ENCODE measurements at places on chromosomes 13 and 19.
A peak's percentile ranks its signal among the peaks of the same experiment; 100 is the strongest.

GRCh38 chr13:49315036-49315565 lies 67.4 kb downstream of the CDADC1 start:
- no peak for DNase-seq

- DNase-seq = peak; percentile 61
Measured at GRCh38 chr13:99289674-99290337, 17.4 kb downstream of the GPR183 start.

DNA sequence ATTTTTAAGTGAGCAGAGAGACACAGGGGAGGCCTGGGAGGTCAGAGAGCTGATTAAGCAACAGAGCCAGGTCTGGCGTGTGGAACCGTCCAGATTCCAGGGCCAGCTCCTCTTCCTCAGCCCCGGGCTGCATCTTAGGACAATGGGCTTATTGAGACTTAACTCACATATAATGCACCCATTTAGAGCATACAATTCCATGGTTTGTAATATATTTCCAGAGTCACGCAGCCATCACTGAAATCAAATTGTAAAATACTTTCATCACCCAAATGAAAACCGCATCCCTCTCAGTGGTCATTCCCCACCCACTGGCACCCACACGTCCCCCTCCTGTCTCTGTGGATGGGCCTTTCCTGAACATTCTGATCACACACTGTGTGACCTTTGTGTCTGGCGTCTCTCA lies 2.1 kb upstream of the HMG20B start:
- DNase-seq = no peak

GRCh38 chr13:106029676-106030290 lies 505.7 kb downstream of the EFNB2 start:
- no peak for DNase-seq

DNA sequence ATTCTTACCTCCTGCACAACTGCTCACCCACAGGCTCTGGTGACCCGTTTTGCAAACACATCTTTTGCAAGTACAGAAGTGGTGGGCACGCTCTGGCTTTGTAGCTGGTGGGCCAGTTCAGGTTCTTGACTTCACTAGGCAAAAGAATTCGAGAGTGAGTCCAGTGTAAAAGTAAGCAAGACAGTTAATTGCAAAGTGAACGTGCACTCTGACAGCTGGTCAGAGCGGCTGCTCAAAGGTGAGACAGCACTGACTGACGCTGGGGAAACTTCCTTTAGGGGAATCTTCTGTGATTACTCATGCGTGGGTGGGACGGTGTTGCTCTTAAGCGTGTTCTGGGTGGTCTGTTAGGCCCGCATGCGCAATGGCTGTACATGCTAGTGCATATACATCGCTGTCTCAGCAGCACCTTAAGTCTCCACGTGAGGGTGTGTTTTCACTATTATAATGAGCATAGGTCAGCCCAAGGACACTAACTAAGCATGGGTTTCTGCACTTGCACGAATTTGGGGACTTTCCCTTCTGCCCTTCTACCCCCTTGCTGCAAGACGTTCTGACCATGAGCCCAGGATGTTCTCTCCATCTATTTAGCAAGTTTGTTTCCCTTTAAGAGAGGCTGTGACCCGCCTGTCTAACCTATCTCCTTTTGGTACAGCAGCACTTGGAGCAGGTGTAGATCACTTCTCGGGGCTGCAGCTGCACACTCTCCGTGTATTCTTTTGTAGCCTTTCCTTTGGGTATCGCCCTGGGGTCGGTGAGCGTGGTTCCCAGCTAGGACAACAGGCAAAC lies 30.2 kb upstream of the CD33 start:
- DNase-seq = peak; percentile 38

DNA sequence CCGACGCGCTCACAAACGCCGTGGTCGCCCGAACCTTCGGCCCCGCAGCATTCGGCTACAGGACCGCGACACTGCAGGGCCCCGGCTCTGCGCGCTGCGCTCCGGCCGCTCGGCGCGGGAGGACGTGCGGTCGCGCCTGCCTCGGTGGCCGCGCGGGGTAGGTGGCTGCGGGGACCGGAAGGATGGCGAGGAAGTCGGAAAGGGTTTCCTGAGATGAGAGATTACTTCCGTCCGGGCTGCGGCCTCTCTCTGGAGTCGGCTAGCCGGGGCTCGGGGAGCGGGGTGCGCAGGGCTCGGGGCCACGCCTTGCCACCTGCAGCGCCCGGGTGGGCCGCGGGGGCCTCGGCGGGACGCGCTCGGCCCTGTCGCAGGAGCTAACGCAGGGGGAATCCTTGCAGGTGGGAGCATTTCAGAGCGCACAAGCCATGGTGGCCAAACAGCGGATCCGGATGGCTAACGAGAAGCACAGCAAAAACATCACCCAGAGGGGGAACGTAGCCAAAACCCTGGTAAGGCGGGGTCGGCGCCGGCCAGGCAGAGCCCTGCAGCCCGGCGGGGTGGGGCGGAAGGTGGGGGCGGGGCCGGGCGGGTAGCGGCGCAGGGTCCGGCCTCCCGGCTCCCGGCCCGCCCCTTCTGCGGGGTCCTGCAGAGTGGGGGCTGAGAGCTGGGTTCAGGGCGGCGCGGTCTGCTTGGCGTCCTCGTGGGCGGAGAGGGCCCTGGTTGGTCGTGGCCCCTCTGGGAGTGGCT lies at the start of gene SERP2:
Gene SERP2 (plus strand): TSS at position 224 of the 747 bp plus-strand sequence. CDS start 202 bp downstream, at position 426.
- no peak for DNase-seq

DNA sequence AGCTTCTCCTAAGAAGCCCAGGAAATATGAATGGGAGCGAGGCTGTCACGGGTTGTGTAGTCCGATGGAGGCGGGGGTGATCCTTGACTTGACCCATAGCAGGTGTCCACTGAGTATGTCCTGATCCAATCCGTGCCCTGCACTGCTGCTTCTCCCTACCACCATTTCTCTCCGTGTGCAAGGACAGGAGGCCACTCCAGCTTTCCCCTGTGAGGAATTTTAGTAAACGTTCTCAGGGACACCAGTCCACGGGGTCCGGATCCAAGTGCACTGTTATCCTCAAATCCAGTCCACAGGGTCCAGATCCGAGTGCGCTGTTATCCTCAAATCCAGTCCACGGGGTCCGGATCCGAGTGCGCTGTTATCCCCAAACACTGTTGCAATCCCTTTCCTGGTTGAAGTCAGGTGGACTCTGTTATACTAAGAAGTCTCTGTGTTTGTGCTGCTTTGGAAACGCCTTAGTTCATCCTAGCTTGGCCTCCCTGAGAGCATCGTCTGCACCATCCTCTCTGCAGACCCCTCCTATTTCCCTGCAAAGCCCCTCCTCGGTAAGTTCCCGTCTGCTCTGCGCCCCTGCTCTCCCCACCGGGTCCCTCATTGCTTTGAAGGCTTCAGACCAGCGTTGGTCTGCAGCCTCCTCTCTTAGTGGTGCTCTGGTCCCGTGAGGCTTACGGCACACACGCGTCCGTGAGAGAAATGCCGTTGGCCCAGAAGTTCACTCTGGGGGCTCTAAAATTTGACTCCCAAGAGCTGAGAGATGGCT lies 303.5 kb downstream of the TEX29 start:
- no peak for DNase-seq

DNA sequence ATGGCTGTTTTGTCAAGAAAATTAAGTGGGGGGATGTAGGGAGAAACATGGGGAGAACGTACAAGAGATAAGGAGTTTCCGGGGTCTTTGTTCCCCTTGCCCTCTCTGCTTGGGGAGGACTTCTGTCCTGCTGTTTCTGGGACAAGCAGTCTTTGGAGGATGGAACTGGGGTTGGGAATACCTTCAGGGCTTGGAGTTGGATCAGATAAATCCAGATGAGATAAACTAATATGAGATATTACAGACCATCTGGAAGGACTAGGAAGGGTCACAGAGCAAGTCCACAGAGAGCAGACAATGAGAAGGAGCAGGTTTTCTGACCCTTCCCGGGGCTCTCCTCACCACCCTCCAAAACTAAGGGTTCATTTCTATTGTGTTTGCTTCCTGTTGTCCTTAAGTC lies 237.5 kb downstream of the TSHZ3 start:
- no peak for DNase-seq

GRCh38 chr13:47696674-47697073 lies 304.4 kb downstream of the SUCLA2 start:
- no peak for DNase-seq

GRCh38 chr13:95298169-95298965 lies 2.9 kb downstream of the ABCC4 start:
- DNase-seq = no peak

- DNase-seq = no peak
Measured at GRCh38 chr13:88824218-88824617, 1153.0 kb downstream of the SLITRK5 start.

DNA sequence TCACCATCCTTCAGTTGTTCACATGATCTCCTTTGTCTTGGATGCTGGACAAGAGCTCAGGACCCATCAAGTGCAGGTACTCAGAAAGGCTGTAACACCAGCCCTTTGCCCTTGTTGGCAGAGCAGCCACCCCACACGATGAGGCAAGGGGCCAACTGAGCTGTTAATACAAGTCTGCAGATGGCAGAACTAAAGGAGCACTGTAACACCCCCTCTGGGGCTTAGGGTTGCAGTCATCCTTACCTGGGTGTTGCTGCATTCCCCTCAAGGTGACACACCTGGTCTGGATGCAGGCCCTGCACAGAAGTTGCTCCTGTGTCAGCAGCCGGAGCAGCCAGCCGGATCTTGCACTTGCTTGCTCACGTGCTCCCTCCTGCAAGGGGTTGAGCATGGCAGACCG lies 52.0 kb downstream of the STARD13 start:
- DNase-seq = no peak

DNA sequence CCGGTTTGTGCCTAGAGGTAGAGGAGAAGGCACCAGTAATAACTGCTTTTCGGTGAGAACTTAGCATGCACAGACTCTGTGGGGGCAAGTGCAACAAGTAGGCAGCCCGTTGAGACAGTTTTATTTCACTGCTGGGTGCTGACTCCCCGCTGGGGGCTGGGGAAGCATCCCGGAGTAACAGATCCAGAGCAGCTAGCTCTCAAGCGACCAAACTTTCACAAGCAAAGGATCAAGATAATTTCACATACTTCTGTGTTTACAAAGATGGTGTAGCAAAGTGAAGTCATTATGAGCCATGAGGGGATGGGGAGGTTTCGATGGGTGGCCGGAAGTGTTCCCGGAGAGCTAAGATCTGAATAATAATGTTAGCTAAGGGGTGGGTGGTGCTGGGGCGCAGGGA lies 2.8 kb downstream of the NACC1 start:
- DNase-seq = no peak

DNA sequence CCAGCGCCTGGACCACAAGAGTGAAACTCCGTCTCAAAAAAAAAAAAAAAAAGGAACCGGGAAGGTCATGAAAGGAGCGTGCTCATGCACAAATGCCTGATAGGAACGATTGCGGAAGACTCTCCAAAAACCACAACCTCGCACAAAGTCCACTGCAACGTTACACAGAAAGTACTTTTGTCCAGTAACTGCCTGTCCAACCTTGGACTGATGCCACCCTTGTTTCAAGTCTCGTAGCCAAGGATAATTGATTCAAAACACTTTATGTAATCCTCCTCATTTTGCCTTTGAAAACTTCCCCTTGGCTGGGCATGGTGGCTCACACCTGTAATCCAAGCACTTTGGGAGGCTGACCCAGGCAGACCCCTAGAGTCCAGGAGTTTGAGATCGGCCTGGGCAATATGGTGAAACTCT lies 13.7 kb downstream of the LGALS7 start:
- DNase-seq = peak; percentile 22

- no peak for DNase-seq
Measured at GRCh38 chr13:97933776-97934175, 19.7 kb upstream of the IPO5 start.

DNA sequence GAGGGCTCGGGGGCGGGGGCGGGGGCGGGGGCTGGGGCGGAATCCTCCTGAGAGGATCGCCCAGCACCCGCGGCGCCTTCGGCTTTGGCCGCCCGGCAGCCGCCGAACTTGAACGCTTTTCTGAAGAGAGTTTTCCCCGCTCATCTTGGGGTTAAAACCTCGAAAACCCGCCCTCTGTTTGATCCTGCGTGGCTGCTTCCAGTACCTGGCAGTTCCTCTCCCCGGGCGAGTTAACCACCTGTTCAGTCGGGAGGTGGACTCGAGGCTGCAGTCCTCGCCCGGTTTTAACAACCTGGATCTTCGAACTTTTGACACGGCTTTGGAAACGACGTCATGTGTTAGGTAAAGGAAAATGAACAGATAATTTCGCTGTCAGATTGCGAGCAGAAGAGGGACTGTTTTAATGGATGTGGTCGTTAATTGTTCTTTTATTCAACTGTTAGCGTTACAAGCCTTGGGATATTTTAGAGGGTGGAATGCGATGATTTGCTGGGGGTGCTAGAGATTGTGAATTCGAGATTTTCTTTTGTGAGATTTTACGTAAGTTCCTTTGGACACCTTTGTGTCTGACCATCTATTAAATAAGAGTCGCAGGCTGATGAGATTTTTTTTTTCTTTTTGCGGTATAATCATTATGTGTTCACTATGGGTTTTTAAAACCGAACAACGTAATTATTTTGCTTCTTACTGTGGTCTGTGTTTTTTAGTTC lies 1.0 kb downstream of the FNDC3A start:
- no peak for DNase-seq

Measured in CD4-positive, alpha-beta T cell treated with Interleukin-15 for 1 hour (primary cell).